ENCODE measurements at places on chromosomes 13 and 19. TPM values are rescaled to one million over a fixed set of nuclear protein-coding genes. Genes with fewer than 3 reads are reported as not detected.
A peak's percentile ranks its signal among the peaks of the same experiment; 100 is the strongest.

NCAN gene
- total RNA-seq, result 0.03 TPM

ZNF324B gene
- total RNA-seq, result 19.1 TPM

CTXN1 gene
- total RNA-seq, result 3.1 TPM

ANKLE1 gene
- 0.35 TPM for total RNA-seq

PDX1 gene
- not detected for total RNA-seq

GRCh38 chr13:76724421-76724820 lies 161.8 kb downstream of the KCTD12 start:
- DNase-seq, result no peak

C19orf73 gene
- 2.1 TPM for total RNA-seq

GRCh38 chr13:106100171-106100919 lies 435.1 kb downstream of the EFNB2 start:
- no peak for DNase-seq

GRCh38 chr13:37175996-37176395 lies 70.5 kb upstream of the CSNK1A1L start:
- DNase-seq, result peak; percentile 6

DNA sequence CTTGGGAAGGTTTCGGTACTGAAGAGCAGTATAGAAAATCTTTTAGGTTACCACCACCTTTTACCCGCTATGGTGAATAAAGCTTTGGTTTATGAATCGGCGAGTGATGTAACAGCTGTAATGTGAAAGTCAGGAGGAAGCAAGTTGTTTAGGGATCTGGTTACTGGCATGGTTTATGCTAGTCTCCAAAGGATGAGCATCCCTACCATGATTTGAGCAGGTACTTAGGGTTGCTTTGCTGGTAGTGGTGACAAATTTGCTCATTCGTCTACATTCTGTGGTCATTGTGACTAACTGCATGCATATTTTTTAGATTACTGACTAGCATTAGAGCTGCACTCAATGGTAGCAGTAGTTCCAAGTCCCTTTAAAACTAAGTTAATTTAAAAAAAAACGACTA lies 104.1 kb downstream of the FRY start:
- DNase-seq, result peak; percentile 56

DNA sequence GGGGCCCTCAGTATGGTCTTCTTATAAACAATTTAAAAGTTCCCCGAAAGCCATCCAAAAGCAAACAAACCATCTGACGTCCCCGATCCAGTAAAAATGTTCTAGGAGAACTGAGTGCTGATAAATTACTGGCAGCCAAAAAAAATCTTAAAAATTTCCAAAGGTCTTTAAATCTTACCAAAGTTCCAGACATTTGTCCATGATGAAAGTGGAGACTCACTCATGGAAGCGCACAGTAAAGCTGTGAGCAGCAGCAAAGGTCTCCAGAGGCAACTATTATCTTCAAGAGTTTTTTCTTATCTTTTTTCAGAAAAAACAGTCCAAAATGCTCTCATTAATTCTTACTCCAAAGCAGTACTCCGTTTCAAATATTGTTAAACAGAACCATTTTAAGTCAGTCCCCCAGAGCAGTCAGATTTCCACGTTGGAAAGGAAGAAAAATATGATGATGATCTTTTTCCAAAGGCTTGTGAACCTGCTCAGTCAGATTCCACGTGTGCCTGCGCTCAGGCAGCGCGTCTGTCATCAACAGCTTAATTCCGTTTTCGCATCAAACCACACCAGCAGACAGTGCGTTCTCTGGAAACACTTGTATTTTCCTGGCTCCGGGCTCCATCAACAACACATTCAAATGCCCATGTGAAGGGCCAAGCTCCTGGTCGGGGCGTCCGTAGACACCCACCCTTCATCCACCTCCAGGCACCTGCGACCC lies 85.4 kb downstream of the COL4A1 start:
- no peak for DNase-seq

DNA sequence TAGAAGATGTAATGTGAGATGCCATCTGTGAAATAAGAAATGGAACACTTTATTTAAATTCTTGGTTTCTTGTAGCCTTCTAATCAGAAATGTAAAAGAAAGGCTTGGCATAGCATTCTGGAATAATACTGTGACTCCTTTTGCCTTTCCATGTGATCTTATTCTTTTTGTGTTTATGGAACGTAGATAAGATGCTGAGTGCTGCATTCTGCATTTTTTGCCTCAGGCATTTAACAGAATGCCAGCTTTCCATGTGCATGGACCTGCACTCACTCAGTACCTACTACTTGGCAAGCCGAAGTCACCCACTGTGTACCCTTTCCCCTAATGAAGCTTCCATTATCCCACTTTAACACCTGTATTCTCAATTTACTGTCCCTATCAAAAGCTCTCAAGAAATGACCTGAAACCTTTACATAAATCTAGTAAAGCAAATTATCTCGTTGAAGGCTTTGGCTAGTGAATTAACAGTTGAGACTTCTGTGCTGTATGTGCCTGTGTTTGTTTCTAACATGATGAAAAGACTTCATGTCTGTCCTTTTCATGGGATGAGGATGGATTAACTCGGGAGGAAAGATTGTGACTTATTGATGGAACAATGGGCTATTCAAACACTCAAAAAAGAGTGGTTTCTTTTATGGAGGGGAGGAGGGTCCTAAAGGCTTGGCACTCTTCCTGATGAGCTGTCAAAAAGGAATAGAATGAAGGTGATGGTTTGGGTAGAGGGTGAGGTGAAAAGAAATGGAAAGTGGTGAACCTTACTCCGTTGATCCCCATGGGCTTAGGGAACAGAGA lies 44.7 kb upstream of the FRY start:
- no peak for DNase-seq

DNA sequence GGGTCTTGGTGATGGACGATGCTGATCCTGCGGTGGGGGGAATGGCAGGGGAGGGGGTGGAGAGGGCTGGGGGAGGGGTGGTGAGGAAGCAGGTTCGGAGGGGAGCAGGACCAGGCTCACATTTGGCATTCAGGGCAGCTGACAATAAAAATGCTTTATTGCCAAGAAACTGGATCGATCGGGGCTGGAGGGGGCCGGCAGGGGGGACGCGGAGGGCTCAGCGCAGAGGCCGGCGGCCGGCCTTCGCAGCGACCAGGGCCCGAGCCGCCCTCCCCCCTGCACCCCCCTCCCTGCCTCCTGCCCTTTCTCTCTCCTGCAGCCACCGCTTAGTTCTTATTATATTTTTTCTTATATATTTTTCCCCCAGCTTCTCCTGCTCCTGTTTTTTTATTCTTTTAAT lies 18.1 kb upstream of the POU2F2 start:
- DNase-seq, result no peak

DNA sequence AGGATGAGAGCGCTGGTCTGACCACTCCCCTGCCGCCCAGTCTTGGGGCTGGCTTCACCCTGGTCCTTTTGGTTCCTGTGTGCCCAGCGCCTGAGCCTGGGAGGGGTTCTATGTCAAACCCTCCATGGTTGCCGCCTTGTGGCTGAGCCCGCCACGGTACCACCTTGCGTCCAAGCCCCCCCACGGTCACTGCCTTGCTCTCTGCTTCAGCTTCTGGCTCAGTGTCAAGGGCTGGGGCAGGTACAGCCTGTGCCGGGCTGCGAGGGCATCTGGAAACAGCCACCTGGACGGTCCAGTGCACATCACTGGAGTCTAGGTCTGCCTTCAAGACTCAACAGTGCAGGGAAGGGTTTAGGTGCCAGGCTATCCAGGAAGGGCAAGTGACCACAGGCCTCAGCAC lies 14.3 kb upstream of the GALP start:
- DNase-seq, result no peak

DNA sequence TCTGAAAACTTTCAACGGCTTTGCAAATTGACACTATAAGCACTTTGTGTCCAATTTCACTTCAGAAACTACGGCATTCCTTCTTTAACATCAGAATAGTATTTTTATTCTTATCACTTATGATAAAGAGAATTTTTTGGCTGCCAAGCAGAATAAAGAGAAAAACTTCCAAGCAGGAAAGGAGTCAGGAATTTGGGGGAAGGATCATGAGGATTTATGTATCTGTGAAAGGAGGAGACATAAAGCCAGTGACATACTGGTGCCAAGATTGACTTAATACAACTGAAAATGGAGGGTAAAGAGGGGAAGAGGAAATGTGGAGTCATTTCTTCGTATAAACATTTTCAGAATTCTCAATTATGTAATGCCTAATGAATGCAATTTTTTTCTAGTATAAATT lies 94.7 kb downstream of the RBM26 start:
- no peak for DNase-seq

SLC10A2 gene
- total RNA-seq, result not detected

GRCh38 chr13:109804654-109805053 lies 18.3 kb upstream of the IRS2 start:
- DNase-seq, result no peak

CKM gene
- not detected for total RNA-seq

FCAR gene
- not detected for total RNA-seq

All from HT1080 (cell line).